ENCODE measurements at places on chromosomes 16 and 17.

GRCh38 chr17:61399131-61400065 is at the start of gene TBX2:
Gene TBX2, plus strand, starts transcription at chr17:61399843. Its CDS starts 334 bp downstream, at chr17:61400177.
- no peak for DNase-seq

DNA sequence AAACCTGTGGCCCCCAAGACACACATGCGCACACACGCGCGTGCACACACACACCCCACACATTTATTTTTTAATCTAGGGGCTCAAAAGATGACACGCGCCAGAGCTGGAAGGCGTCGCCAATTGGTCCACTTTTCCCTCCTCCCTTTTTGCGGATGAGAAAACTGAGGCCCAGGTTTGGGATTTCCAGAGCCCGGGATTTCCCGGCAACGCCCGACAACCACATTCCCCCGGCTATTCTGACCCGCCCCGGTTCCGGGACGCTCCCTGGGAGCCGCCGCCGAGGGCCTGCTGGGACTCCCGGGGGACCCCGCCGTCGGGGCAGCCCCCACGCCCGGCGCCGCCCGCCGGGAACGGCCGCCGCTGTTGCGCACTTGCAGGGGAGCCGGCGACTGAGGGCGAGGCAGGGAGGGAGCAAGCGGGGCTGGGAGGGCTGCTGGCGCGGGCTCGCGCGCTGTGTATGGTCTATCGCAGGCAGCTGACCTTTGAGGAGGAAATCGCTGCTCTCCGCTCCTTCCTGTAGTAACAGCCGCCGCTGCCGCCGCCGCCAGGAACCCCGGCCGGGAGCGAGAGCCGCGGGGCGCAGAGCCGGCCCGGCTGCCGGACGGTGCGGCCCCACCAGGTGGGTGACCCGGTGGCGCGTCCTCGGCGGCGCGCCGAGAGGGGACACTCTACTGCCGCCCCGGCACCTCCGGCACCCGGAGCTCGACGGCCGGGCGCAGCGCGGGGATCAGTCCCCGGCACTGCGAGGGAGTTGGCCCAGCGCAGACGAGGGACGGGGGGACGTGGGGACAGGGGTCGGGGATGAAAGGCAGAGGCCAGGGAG is at the start of gene STAT5A:
Gene STAT5A (plus strand): TSS at position 522 of the 826 bp plus-strand sequence. CDS start 914 bp downstream, outside the sequence.
- DNase-seq, result peak; percentile 57

GRCh38 chr17:21482189-21482865 is 106.2 kb downstream of the KCNJ12 start:
- DNase-seq, result no peak

DNA sequence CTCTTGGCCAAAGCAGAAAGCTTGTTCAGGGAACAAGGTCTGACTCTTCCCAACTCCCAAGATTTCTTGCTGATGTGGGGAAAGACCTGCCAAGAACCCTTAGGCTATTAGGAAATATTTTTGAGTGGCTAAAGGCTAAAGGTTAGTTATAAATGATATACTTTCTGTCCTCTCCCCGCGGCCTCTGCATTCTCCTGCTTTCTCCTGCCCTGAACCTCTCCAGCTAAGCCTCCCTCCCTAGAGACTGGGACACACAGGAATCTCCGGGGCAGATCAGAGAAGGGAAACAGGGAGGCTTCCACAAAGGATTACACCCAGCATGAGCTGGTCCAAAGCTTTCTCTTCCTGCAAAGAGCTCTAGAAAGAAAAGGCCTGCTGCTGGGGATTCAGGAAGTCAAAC is 2.3 kb downstream of the SLC43A2 start:
- DNase-seq, result no peak

DNA sequence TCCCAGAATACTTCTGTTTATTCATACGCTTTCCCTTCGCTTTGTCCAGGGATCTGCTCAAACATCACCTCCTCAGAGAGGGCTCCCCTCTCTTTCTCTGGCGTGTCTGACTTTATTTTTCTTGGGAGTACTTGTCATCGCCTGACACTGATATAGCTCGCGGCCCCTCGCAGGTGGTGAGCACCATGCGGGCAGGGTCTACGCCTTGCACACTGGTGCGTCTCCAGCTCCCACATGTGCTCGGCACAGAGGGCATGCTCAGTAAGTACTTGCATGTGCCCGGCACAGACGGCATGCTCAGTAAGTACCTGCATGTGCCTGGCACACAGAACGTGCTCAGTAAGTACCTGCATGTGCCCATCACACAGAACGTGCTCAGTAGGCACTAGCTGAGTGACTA is 57.5 kb downstream of the IRF8 start:
- no peak for DNase-seq

DNA sequence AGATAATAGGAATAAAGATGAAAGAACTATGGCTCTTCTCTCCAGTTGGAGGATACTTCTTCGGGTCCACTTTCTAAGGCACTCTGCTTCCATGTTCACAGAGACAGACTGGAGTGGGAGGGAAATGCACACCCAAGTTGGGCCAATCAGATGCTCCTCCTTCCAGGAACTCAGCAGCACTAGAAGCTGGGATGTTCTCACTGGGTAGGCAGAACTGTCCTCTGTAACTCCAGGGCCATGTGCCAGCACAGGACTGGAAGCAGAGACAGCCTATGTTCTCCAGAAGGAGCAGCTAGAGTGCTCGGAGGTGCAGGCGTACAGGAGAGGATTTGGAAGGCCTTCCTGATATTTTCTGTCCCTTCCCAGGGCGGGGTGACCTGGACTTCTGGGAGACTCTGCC is 49.9 kb upstream of the SREBF1 start:
- no peak for DNase-seq

DNA sequence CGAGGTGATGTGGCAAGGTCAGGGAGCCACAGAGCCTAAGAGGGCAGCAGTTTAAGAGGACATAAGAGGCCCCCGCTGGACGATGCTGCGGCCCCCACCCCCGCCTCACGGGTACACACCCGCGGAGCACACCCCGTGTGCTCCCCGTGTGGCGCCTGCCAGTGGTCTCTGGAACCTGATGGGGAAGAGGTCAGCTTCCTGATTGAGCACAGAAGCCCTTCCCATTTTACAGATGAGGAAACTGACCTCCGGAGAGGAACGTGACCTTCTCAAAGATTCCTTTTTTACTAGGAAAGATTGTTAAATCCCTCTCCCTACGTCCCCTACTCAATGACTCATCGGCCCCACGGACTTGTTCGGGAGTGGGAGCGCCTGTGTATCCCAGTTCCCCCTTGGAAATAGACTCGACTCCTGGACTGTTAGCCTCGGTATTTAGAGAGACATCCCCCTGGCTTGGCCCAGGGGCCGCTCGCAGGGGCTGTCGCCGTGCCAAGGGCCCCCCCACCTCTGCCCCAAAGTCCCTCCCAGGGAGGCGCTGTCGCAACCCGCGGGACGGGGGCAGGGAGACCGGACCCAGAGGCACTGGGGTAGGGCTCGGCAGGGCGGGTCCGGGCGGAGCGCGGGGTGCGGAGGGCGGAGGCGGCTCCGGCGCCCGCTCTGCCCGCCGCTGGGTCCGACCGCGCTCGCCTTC is at the start of gene ABCC3:
Gene ABCC3 (plus strand): TSS at position 658 of the 691 bp plus-strand sequence. CDS start 56 bp downstream, outside the sequence.
- no peak for DNase-seq

DNA sequence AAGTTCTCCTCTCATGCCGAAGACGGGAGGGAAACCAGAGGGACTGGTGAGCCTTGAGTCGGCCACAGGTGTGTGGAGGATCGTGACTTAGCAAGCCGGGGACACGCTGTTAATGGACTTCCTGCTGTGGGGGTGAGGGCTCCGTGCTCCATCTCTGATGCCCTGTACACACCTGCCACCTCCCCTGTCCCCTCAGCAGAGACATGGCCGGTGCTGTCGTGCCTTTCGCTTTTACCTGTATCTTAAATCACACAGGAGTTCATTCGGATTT is 75.9 kb upstream of the ZNF750 start:
- DNase-seq, result no peak

DNA sequence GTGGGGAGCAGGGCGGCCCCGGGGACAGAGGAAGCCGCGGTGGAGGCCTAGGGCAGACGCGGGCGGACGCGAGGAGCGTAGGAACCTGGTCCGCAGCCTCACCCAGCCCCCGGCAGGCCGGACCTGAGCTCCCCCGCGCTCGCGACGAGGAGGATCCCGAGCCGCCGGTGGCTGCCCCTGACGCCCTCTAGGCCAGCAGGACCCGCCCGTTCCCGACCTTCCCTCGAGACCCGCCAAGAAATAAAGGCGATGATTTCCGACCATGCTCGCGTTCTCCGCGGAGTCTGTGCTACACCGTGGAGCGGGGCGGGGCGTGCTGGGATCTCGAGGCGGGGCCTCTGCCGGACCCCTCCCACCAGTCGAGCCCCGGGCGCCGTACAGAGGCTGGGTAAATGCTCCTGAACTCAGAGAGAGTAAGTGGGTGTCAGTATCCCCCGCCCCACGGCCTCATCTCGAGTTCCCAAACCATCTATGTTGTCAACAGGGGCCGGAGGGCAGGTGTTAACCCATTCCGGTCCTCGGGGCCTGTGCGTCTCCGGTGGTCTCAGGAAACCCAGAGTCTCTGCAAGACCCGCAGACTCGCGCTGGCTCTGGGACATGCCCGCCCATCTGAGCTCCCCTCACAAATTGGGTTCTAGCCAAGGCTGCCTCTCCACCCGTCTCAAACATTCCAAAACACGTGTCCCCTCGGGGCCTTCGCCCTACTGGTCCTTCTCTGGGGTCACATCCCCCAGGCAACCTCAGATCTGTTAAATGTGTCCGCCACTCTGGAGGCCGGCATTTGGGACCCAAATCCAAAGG is 13.7 kb downstream of the SYCE1L start:
- DNase-seq, result peak; percentile 56

GRCh38 chr16:82649766-82650165 is 23.0 kb downstream of the CDH13 start:
- no peak for DNase-seq

GRCh38 chr16:63625126-63625525 is 1496.7 kb downstream of the CDH11 start:
- DNase-seq, result no peak

GRCh38 chr17:71398800-71399219 is 722.0 kb upstream of the SOX9 start:
- no peak for DNase-seq

GRCh38 chr16:18975109-18975508 is 8.6 kb upstream of the TMC7 start:
- no peak for DNase-seq

GRCh38 chr17:36602030-36602748 is 806 bp downstream of the MRM1 start:
- no peak for DNase-seq

DNA sequence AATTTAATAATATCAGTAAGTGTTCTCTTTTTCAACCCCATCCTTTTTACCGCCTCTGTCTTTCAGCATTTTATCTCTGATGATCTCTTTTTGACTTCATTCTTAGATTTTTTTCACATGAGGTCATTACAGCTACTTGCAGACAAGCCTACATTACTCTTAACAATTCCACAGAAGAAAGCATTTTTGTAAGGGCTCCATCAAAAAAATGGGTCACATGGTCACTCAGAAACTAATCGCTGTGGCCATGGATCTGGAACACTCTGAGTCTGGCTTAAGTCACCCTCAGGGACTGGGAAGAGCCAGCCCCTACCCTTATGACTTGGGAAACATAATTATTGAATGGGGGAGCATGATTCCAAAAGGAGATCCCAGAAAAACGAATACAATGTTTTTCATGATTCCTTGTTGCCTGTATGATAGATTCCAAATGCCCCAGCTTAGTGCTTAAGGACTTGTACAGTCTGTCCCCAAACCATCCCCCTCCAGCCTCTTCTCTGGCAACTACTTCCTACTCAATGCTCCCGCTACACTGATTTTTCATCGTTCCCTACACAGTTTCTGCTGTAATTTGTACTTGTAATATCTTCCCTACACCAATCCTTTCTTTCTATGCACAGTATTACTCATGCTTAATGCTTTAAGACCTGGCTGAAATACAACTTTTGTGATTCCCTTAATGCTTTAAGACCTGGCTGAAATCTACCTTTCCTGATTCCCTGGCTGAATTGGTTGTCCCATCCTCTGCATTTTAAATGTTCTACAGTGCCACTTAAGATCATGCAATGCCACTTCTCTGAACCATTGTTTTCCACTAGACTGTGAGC is 457.8 kb downstream of the HS3ST4 start:
- no peak for DNase-seq

All from stimulated activated CD4-positive, alpha-beta T cell treated with anti-CD3 and anti-CD28 coated beads, TNF-alpha, amount 100 ng/mL, for 24 hours (primary cell).